NCI-H187 treated with DMSO at 0.1 percent for 48 hours (cell line): ENCODE measurements at places on chromosomes 11 and 22.

GRCh38 chr22:28931844-28932567 lies 48.6 kb downstream of the ZNRF3 start:
- DNase-seq = no peak

- DNase-seq = no peak
Observed at GRCh38 chr22:39731881-39732555, 161.5 kb downstream of the CACNA1I start.

DNA sequence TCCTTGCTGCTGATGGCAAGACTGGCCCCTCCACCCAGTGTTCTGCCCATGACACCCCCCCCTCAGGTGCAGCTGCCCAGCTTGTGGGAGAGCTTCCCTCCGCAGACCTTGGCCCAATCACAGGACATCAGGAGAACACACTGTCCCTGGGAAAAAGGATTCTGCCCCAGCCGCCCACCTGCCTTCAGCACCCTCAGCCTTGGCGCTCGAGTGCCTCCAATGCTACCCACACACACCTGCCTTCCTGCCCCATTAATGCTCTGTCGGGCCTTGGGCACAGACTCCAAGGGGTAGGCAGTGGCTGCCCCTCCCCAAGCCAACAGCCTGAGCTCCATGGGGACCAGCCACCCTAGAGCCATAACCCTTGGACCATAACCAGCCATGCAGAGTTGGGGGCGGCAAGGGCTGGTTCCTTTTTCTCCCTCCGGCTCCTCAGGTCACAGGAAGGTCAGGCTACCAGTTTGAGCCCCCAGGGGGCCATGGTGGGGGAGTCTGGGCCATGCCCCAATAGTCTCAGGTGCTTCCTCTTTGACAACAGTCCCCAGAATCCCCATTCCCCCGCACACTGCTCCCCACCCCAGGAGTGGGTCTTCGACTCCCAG lies 1.3 kb upstream of the ZNF70 start:
- no peak for DNase-seq

DNA sequence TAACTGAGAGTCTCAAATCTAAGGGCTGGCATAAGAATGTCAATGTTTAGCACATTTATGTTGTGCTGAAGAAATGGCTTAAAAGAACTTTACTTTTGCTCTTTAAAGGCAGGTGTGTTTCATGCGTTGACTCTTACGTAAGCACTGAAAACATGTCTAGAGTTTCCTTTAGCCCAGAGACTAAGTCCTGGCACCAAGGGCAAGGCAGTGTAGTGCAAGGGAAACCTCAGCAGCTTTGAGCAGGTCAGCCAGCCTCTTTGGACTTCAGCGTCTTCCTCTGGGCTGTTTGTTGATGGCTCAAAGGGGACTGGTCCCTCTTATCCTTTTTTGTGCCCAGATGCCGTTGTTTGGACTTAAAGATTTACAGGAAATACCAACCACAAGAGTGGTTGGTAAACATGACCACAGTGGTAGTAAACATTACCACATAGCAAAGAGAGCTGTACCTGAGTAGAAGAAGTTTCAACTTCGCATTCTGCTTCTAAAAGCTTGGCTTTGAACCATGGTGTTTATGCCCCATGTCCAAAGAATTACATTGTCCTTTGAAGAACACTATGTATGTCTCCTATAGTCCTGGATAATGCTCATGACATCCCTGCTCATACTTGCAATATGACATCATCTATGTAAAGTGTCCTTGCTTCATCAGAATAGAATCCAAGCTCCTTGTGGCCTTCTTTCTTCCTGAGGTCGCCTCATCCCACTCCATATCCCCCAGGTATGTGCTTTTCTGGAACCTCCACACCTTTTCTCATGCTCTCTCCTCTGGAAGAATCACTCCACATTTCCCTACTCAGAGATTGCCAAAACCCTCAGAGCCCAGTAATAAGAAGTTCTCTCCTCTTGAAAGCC lies 23.5 kb downstream of the TENM4 start:
- DNase-seq = no peak

- no peak for DNase-seq
Observed at GRCh38 chr11:79263001-79263400, 177.8 kb downstream of the TENM4 start.

GRCh38 chr11:44579302-44579761 lies 13.9 kb downstream of the CD82 start:
- DNase-seq = no peak

DNA sequence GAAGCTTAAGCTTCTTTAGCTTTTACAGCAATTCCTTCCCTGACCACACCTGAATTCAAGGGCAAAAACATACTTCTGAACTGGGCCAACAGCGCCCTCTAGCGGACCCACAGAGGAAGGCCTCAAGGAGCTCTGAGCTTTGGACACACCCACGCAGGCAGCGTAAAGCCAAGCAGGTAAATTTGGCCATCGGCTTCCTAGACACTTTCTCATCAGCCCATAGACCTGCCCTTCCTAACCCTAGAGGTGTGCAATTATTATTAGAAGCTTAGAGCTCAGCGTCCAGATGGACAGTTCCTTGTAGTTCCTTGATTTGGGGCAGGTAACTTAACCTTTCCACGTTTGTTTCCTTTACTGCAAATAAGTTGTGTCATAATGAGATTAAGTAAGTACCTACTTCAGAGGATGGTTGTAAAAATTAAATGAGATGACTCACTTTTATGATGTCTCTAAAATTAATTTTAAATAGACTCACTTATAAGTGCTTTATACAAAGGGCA lies 25.7 kb upstream of the HMGXB4 start:
- peak; percentile 38 for DNase-seq

GRCh38 chr11:134613646-134614045 lies 201.6 kb upstream of the B3GAT1 start:
- peak; percentile 41 for DNase-seq

DNA sequence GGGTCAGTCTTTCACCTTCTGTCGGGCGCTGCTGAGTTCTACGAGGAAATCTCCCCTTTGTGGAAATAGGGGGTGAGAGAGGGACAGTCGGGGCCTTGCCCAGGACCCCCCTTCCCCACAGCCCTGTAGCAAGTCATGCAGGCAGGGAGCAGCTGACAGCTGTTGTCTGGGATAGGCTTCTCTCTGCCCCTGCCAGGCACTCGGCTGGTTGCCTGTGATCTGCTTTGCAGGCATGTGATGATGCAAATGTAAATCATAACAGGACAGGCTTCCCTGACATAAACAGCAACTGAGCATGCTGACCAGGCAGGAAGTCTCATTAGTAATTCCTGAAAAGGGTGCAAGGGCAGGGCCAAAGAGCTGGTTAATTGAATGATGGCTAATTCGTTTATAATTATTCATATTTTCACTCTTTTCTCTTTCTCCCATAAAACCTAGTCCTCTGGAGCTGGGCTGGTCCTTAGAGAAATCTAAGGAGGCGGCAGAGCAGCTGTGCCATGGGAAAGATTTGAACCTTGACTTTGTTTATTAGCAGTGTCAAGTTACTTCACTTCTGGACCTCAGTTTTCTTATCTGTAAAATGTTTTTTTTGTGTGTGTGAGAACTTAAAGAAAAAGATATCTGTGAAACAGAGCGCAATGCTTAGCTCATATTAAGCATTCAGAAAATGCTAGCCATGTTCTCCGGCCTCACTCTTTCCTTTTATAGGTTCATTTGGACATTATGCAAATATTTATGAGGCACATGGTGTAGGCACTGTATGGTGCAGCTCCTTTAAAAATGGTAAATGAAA lies 129.7 kb downstream of the LDLRAD3 start:
- no peak for DNase-seq
